ENCODE measurements at places on chromosomes 11 and 22.

DNA sequence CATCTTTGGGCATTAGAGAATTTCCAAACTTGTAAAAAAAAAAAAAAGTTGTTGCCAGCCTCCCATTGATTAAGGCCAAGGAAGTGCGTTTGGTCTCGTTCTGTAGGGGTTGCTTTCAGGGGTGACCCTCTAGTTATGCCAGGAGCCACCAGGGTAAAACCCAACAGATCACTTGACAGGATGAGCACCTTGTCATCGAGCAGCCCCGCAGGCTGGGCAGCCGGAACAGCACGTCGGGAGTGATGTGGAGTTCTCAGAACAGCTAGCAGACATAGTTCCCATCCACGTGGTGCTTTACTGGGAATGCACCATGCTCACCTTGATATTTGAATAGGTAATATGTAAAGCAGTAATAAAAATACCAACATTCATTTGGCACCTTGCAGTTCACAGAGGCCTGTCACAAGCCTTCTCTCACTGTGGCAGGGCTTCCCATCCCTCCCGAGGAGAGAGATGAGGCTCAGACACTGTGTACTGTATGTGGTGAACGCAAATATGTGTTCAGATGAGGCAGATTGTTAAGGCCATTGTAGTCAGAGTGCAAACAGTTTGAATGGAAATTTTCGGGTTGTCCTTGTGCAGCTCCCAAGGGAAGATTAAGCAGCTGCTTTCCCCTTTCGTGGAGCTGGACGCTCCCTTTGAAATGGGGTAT lies 70.9 kb upstream of the SORL1-AS1 start:
- DNase-seq = no peak

DNA sequence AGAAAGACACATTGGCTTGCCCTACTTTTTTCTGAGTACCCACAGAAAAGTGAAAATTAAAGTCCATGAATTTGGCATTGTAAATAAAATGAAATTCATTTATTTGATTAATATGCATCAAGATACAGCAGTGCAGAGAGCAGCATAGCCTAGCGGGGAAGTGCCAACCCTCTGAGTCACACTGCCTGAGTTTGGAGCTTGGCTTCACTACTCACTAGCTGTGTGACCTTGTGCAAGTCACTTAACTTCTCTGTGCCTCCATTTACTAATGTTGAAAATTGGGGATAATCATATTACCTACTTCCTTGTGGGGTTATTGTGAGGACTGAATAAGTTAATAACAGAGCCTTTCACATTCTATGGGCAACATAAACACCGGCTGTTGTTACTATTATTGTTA lies 111.5 kb upstream of the CSNK2A3 start:
- no peak for DNase-seq

- no peak for DNase-seq
These were observed 30.6 kb downstream of the MCHR1 start for GRCh38 chr22:40709752-40710413.

- DNase-seq = no peak
These were observed 50.0 kb downstream of the C11orf58 start for GRCh38 chr11:16788141-16789062.

DNA sequence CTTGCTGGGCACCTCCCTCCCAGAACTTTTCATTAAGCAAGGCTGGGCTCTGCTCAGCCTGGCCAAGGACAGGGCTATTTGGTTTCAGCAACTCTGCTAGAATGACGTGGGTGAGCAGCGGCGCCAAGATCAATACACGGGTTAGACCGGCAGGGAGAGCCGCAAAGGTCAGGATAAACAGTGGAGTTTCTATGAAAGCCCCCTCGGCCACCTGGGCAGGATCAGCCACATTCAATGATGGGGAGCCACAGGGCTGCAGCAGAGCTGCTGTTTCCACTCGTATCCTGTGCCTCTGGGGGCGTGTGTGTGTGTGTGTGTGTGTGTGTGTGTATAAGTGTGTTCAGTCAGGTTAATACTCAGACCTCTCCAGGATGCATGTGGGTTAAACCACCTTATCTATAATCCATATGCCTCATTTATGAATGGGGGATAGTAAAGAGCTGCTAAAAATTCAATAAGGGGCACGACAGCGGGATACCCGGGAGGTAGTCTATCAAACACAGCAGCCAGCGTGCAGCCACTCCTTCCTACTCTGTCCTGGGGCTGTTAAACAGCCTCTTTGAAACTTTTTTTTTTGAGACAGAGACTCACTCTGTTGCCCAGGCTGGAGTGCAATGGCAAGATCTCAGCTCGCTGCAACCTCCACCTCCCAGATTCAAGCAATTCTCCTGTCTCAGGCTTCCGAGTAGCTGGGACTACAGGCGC lies 34.8 kb downstream of the MYH9 start:
- no peak for DNase-seq

DNA sequence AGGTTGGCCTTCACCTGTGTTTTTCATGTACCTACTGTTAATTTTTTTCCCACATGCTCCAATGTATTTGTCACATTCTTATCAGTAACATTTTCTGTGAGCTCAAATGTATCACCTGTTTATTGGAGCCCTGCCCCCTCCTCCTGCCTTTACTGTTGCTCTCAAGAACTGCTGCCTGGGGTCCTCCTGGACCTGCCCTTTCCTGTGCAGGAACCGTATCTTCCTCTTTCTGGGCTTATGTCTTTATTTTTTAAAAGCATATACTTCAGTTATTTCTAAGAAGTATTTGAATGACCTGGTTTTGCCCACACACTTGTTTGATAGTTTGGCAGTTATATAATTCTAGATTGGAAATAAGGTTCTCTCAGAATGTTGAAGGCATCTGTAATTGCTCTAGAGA lies 5.9 kb downstream of the FAM118B start:
- no peak for DNase-seq

DNA sequence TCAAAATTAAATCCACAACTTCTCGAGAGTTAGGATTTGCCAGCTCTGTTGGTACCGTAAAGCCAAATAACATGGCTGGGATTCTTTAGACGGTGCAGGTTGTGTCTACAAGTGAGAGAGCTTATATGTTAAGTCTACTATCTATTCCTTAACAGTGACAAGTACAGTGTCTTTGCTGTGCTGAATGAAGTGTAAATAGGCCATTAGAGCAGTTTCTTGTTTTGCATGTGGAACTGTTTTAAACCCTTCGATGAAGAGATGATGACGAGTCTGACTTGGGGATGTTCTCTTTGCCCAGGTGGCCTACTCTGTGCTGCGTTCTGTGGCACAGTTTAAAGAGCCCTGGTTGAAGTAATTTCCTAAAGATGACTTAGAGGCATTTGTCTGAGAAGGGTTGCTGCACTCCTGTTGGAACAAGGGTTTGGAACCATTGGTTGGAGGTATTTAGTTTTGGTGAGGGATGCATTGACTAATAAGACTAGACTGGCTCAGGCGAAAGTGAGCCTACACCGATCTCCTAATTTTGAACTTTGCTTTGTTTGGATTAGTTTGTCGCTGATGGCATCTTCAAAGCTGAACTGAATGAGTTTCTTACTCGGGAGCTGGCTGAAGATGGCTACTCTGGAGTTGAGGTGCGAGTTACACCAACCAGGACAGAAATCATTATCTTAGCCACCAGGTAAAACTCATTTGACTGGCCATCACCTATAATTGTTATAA lies 988 bp downstream of the RPS3 start:
- DNase-seq = no peak

- no peak for DNase-seq
These were observed 34.7 kb downstream of the LUZP2 start for GRCh38 chr11:24531528-24531927.

DNA sequence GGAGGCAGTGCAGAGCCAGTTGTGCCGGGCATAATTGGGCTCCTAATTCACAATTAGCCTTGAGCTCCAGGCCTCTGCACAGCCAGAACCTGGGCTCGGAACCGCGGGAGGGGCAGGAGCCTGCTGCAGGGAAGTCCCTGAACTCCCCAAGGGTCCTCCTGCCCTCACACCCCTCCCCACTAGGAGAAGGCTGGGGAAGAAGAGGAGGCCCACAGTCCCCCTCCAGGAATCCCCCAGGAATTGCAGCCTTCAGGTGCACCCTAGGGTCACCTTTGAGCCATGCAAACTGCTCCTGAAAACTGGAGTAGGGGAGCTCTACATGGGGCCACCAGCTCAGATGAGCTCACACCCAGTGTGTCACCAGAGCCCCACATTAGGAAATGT lies 93.8 kb upstream of the LMO1 start:
- no peak for DNase-seq

DNA sequence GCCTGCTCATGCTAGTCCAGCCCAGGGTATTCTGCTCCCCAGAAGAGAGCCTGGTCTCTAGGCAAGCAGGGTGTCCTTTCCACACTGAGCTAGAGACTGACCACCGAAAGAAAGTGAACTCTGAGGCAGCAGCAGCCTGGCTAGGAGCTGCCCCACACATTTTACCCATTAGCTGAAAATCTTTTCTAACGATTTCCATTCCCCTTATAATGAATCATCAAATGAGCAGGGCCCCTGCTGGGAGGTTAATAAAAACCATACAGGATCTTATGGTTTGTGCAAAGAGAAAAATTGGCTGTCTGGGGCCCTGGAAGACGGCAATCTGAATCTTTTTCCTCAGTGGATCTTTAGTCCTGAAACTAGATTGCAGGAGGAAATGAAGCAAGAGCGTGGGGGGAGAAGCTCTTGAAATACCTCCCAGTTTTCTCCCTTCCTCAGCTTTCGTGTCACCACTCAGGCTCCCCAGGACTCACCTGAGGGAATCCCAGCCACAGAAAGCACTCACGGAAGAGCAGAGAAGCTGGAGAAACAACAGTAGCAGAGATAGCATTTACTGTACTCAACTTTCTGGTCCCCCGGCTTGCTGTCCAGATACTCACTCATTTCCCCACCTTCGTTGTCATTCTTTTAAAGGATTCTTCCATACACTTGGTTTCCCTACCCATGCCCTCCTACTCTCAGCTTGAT lies 74.7 kb upstream of the CD44 start:
- no peak for DNase-seq

DNA sequence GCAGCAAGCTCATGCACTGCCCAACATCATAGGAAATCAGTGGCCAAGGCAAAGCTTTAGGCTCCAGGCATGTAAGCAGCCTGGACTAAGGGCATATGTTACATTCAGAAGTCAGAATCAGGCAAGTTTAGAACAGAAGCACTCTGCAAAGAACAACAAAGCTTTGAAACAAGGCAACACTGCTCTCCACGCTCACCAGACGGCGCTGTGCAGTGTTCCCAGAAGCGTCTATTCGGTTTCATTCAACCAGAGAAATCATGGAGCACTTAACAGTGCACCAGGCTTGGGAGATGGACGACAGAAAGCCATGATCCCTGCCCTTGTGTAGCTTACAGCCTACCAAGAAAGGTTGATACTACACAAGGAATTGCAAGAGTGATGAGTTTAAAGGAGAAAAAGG lies 555.8 kb downstream of the BUD13 start:
- DNase-seq = peak; percentile 28

GRCh38 chr22:17091851-17092250 lies 7.1 kb downstream of the IL17RA start:
- DNase-seq = no peak
